Dermis microvascular lymphatic vessel endothelial cell (primary cell): ENCODE measurements at places on chromosomes 13 and 19. TPM values are rescaled to one million over a fixed set of nuclear protein-coding genes. Genes with fewer than 3 reads are reported as not detected.

Gene RASIP1
- 59.4 and 82.1 TPM in 2 replicates for total RNA-seq

Gene HS6ST3
- total RNA-seq: under 0.01 TPM in 2 replicates

Gene ATP8B3
- total RNA-seq: 0.76 and 0.90 TPM in 2 replicates

Gene EFNA2
- total RNA-seq: 0.13 and 0.25 TPM in 2 replicates

Gene CGB5
- not detected in 2 replicates for total RNA-seq

Gene NLRP4
- not detected in 2 replicates for total RNA-seq

Gene SYNE4
- under 0.01 TPM in 1 of 2 replicates, not detected in the other for total RNA-seq

Gene ZNF560
- total RNA-seq: under 0.01 TPM in 2 replicates

Gene MBD3L4
- not detected in 2 replicates for total RNA-seq

Gene CGB8
- total RNA-seq: not detected in 2 replicates

Gene RASGRP4
- total RNA-seq: not detected in 2 replicates

Gene CEACAM21
- 10.8 and 17.7 TPM in 2 replicates for total RNA-seq

Gene DCT
- total RNA-seq: not detected in 2 replicates

Gene FGF14
- 2.4 and 3.2 TPM in 2 replicates for total RNA-seq

Gene ZNF729
- total RNA-seq: not detected in 2 replicates

Gene ZNF546
- 3.0 and 4.9 TPM in 2 replicates for total RNA-seq

Gene ADGRE3
- total RNA-seq: not detected in 2 replicates

Gene ARHGEF7
- 227 and 250 TPM in 2 replicates for total RNA-seq

Gene ZNF708
- 6.0 and 8.1 TPM in 2 replicates for total RNA-seq

Gene ZNF552
- total RNA-seq: 7.2 and 7.5 TPM in 2 replicates

Gene RAX2
- not detected in 2 replicates for total RNA-seq

Gene SERPINE3
- not detected in 2 replicates for total RNA-seq

Gene BEST2
- total RNA-seq: not detected in 2 replicates

Gene ZNF544
- total RNA-seq: 39.0 and 47.8 TPM in 2 replicates

Gene LRRC63
- under 0.01 TPM in 1 of 2 replicates, not detected in the other for total RNA-seq

Gene IL27RA
- 1.1 and 3.1 TPM in 2 replicates for total RNA-seq

Gene LGI4
- total RNA-seq: not detected in 2 replicates

Gene CACNA1A
- total RNA-seq: under 0.01 and 0.13 TPM in 2 replicates

Gene ALOX5AP
- 0.25 and 0.26 TPM in 2 replicates for total RNA-seq

Gene DNAAF3
- 0.26 and 0.38 TPM in 2 replicates for total RNA-seq

Gene OR10H1
- not detected in 2 replicates for total RNA-seq

Gene IGSF23
- total RNA-seq: 0.13 TPM in 2 replicates

Gene CAB39L
- total RNA-seq: 5.3 and 7.8 TPM in 2 replicates

Gene F10
- not detected in 2 replicates for total RNA-seq

Gene FLT3LG
- total RNA-seq: 1.3 and 1.9 TPM in 2 replicates

Gene MIDN
- 4.9 and 7.0 TPM in 2 replicates for total RNA-seq

Gene PLEKHJ1
- 61.6 and 72.7 TPM in 2 replicates for total RNA-seq

Gene NPHS1
- total RNA-seq: not detected in 2 replicates

Gene LGALS14
- total RNA-seq: not detected in 2 replicates

Gene FCAR
- total RNA-seq: not detected in 2 replicates

Gene PSG3
- under 0.01 and 0.13 TPM in 2 replicates for total RNA-seq

Gene C19orf81
- total RNA-seq: 0.89 TPM in 1 of 2 replicates, not detected in the other
